Astrocyte (in vitro differentiated cells and primary cell): ENCODE measurements at places on chromosomes 2 and 18. TPM values are rescaled to one million over a fixed set of nuclear protein-coding genes. Genes with fewer than 3 reads are reported as not detected.

GRCh38 chr2:211868996-211869533 lies 669.5 kb downstream of the ERBB4 start:
- no peak for DNase-seq

- no peak for DNase-seq
Measured at GRCh38 chr2:219243291-219243761, 1.9 kb downstream of the GLB1L start.

DNA sequence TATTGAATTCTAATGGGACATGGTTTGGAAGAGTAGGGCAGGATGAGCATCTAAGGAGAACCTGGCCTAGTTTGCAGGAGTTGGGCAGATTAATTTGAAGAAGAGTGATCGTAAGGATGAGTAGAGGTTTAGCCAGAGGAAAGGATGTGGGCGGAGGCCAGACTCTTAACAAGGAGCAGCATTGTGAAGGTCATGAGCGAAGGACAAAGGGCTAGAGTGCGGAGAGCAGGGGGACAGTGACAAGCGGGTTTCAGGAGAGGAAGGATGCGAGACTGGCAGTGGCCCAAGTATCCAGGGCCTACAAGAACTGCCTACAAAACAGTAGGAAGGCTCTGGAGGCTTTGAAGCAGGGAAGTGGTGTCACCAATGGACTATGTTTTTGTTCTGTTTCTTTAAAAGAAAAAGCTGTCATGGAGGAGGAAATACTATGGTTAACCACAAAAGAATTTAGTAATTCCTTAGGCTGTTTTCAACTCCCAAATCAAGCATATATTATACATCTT lies 20.1 kb downstream of the SLC66A3 start:
- DNase-seq, result peak; percentile 81

- DNase-seq, result no peak
Measured at GRCh38 chr18:10164271-10165071, 250.7 kb downstream of the VAPA start.

- no peak for DNase-seq
Measured at GRCh38 chr2:65022189-65022588, 33.0 kb downstream of the SLC1A4 start.

GRCh38 chr18:22739789-22740188 lies 193.3 kb upstream of the RBBP8 start:
- DNase-seq, result no peak

DNA sequence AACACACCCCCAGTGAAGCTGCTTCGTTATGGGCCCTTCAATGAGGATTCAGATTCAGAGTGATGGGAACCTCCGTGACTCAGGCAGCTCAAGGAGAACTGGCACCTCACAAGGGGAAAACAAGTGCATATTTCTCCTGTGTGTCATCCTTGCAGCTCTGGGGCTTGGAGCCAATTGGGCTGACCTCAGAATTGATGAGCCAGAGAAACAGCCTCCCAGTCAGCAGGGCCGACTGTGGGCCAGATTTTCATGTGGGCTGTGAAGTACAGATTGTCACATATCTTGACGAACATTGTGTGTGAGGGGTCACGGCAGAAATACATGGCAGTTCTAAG lies 189.6 kb upstream of the SP5 start:
- DNase-seq, result peak; percentile 94

AGFG1 gene
- total RNA-seq, result 84.1 and 87.9 TPM in 2 replicates

AFF3 gene
- 14.7 and 24.1 TPM in 2 replicates for total RNA-seq

- DNase-seq, result peak; percentile 22
Measured at GRCh38 chr2:6896930-6897759, 19.6 kb downstream of the RSAD2 start.

DNA sequence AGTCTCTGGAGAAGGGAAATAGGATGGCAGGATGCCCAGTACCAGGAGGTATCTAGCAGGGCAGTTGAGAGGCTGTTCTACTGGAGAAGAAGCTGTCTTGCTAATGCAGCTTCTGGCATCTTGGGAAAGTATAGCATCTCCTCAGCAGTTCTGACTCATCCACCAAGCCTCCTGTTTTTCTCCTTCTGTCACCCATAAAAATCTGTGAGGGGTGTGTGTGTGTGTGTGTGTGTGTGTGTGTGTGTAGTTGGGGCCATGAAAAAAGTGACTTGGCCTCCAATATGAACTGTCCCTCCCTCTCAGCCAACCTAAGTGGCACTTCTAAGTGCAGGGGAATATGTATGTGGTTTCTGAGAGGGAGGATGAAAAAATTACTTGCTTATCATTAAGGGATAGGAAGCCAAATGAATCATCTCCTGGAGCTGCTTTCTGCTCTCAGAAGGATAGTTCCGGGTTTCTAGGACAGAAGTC lies 83.9 kb downstream of the CBLN2 start:
- peak; percentile 87 for DNase-seq

LYPD1 gene
- total RNA-seq, result 51.1 and 61.6 TPM in 2 replicates

- DNase-seq, result no peak
Measured at GRCh38 chr2:181146171-181146570, 165.8 kb downstream of the UBE2E3 start.

- no peak for DNase-seq
Measured at GRCh38 chr2:204542982-204543608, 2.2 kb upstream of the PARD3B start.

GRCh38 chr2:190862571-190862991 lies 18.0 kb upstream of the GLS start:
- DNase-seq, result peak; percentile 57

DNA sequence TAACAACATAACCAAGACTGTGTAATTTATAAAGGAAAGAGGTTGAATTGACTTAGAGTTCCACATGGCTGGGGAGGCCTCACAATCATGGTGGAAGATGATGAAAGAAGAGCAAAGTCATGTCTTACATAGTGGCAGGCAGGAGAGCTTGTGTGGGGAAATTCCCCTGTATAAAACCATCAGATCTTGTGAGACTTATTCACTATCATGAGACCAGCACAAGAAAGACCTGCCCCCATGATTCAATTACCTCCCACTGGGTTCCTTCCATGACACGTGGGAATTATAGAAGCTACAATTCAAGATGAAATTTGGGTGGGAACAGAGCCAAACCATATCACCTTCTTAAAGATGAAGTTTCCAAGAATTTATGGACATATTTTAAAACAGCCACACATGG lies 2.5 kb upstream of the IL36RN start:
- no peak for DNase-seq

DNA sequence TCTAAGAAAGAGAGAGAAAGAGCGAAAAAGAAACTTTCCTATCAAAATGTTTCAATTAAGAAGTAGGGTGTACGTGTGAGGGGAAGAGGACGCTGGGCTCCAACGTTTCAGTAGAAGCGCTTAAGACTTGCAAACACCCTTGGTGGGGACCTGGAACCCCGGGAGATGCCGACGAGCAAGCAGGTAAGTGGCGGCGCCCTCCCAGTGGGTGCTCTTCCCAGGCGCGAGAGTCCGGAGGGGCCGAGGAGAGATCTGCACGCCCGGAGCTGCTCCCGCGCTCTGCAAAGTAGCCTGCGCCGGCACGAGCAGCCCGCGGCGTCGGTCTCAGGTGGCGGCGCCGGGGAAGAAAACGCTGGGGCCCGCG lies 678 bp upstream of the OTX1 start:
- DNase-seq, result peak; percentile 11

GRCh38 chr2:1833726-1834125 lies 89.4 kb upstream of the PXDN start:
- DNase-seq, result no peak

DNA sequence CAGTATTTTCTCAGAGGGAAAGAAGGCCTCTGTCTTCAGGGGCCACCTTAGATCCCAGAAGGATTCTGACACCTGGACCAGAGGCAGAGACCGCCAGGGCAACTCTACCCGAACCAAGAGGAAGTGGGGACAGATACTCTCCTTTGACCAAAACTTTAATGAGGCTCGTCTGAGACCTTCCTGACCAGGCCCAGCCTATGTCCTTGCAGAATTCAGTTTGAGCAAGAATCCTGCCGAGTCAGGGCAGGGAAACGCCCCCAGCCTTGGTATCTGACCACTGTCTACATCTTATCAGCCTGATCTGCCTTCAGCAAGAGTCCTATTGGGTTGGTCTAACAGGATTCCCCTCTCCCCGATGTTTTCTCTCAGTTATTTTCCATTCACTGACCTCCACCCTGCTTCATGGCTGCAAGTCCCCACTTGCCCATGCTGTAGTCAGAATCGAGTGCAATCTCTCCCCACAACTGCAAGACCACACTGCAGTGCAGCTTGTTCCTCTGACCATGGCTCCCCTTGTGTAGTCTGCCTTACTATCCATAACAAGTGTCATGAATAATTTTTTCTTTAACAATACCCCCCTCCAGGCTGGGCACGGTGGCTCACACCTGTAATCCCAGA lies 95.0 kb downstream of the MSH2 start:
- DNase-seq, result no peak

GRCh38 chr18:70195852-70196434 lies 9.5 kb downstream of the RTTN start:
- DNase-seq, result peak; percentile 27

GRCh38 chr2:182763311-182763912 lies 47.4 kb downstream of the DNAJC10 start:
- peak; percentile 51 for DNase-seq

- no peak for DNase-seq
Measured at GRCh38 chr2:193929131-193929530, 1727.9 kb upstream of the SLC39A10 start.

PSMA8 gene
- not detected in 2 replicates for total RNA-seq

DNA sequence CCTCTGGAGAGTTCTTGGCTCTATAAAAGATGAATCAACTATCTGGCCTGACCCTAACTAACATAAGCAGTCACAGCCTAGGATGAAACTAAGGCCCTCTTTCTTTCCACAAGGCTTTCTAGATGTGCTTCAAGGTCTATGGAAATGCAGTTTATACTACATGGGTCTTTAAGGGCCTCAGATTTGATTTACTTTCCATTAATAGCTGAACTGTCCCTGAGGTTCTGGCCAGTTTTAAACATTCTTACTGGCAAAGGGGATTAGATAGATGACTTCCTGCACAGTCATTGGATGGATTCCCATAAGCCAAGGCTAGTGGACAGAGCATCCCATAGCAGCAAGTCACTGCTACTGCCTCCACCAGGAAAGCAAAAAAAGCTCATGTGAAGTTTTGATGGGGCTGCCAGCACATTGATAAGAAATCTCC lies 38.1 kb upstream of the LCLAT1 start:
- DNase-seq, result peak; percentile 84

GRCh38 chr18:78726326-78727056 lies 253.1 kb upstream of the SALL3 start:
- no peak for DNase-seq

DNA sequence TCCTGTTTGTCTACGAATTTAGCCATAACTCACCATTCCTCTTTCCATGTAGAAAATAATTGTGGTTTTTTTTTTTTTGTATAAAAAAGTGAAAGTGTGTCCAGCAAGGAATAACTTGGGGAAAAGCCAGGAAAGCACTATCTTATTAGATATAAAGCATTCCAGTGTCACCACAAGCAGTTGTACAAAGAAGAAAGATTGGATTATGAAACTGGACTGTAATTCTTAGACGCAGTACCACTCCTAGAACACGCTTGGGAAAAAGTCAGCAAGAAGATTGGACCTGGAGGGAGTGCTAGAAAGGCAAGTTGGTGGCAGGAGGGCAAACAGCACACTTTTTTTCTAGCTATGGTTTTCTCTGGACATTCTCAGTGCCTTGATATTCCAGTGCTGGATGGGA lies 186.7 kb downstream of the PARD3B start:
- peak; percentile 88 for DNase-seq

DNA sequence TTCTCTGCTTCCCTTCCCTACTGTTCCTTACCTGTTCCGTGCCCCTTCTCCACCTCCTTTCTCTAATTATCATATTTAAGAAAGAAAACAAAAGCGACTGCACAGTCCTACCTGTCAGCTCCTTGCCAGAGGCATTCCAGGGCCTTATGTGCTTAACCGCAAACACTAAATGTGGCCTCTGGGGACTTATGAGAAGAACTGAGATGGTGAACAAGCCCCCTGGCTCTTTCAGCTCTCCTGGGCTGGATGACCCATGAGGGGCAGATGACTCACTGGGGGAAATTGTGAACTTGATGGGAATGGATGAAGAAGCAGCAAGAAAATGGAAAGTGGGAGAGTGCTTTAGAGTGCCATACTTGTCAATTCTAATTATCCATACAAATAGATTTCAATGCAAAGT lies 106.3 kb upstream of the LYPD1 start:
- DNase-seq, result no peak

DNA sequence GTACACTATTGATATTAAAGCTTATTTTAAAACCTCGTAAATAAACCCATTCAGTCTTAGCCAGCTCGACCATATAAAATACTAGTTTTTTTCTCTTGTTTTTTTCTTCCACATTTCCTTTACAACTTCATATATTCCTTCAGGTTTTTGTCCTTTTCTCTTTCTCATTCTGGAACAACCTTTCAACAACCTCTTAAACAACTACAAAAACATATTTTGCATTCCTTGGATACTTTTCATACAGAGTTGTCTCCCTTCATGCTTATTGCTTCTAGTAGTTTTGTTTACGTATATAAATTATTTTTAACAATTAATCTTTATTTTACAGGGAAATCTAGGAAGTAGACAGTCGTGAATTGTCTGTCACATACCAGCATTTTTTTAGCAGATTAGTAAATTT lies 41.2 kb downstream of the COMMD1 start:
- peak; percentile 33 for DNase-seq

GRCh38 chr18:46163941-46164499 lies 59.8 kb downstream of the HAUS1 start:
- DNase-seq, result no peak

DNA sequence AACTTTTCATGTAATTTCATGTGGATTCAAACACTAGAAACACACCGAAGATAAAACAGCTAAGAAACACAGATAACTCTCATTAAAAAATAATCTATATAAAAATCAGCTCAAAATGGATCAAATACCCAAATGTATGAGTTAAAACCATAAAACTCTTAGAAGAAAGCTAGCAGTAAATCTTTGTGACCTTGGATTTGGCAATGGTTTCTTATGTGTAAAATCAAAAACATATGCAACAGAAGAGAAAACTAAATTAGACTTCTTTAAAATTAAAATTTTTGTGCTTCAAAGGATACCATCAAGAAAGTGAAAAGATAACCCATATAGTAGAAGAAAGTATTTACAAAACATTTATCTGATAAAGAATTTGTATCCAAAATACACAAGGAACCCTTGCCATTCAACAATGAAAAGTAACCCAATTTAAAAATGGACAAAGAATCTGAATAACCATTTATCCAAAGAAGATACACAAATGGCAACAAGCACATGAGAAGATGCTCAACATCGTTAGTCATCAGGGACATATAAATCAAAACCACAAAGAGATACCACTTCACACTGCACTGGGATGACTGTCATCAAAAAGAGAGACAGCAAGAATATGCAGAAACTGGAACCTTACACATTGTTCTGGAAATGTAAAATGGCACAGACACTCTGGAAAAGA lies 27.5 kb downstream of the GAREM1 start:
- DNase-seq, result no peak

- peak; percentile 85 for DNase-seq
Measured at GRCh38 chr2:145563741-145564615, 1044.1 kb upstream of the ZEB2 start.

DNA sequence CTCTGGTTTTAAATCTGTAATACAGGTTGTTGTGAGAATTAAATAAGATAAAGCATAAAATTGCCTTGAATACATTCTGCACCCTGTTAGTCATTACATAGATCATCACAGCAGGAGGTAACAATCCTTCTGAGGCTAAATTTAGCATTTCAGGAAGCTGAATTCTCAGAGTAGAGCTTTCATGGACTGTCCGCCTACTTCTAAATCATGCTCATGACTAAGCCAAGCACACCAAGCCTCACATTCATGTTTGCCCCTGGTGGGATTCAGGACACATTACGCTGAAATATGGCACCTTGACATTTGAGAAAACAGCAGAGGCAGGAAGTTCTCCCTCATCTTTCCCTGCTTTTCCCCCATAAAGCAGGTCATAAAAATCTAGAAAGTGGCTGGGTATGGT lies 16.6 kb upstream of the PIK3C3 start:
- peak; percentile 96 for DNase-seq

MROH2A gene
- total RNA-seq, result not detected in 2 replicates

- no peak for DNase-seq
Measured at GRCh38 chr2:46563186-46563585, 83.8 kb downstream of the TMEM247 start.
